ENCODE measurements at places on chromosomes 4 and X.

GRCh38 chr4:76881375-76881774, 16.6 kb downstream of the SOWAHB start:
- no peak for ATAC-seq

DNA sequence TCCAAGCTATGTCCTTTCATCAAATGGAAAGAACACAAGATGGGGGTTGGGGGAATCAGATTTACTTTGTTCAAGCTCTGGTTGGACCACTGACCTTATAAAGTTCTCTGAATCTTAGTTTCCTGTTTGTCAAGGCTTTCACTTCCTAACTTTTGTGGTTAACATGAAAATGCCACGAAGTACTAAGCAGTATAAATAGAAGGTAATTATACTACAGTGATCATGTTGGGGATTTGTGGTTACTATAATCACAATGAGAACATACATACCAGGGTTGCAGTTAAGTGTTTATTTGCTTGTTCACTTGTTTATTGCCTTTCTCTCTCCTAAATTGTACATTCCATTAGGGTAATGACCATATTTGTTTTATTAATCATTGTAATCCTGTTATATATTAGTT, 53.2 kb downstream of the SPRY1 start:
- ATAC-seq: peak; percentile 44

DNA sequence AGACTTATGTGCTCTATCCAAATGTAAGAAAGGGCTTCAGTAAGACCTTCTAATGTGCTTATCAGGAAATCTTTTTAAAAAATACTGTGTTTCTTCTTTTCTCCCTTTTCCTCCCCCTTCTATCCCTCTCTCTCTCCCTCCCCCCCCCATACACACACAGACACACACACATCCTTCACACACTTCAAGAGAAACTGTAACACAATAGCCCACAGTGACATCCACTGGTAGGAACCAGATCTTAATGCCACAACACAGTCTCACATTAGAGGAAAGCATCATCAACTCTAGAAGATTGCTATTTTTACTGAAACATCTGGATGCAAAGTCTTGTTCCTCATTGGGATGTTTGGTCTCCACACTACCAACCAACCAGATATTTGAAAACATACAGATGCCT, 4.6 kb downstream of the PCDH19 start:
- ATAC-seq: no peak

GRCh38 chrX:44735498-44735897, 108.3 kb upstream of the DUSP21 start:
- ATAC-seq: no peak

DNA sequence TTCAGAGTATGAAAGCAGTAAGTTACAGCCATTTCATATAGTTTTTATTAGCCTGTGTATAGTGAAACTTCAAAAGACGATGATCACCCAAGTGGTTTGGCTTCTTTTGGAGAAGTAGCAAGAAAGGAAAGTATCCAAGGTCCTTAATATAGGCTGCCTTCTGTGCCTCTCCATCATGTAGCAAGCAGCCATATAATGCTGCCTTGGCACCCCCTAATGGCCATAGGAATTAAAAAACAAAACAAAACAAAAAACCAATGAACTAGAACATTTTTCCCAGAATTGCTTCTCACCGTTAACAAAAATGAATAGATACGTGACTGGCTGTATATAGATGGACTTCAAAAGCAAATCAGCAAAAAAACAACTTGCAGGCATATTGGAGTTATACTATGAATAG, 18.9 kb downstream of the LAMP2 start:
- ATAC-seq: no peak

DNA sequence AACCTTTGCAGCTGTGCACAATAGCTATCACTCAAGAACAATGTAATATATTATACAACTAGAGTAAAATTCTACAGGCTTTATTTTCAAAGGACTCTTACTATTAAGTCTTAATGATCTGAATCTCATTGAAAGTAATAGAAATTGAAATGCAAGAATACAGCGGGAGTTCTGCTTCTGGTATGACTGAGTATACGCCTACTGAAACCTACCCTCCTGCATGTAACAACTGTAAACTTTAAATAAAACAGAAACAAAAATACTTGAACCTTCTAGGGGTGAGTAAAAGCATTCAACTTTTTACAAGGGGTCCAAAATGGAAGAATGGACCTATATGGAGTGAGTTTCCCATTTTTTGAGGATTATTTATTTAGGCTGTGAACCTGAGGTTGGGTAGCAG, 13.5 kb downstream of the DCHS2 start:
- ATAC-seq: no peak

DNA sequence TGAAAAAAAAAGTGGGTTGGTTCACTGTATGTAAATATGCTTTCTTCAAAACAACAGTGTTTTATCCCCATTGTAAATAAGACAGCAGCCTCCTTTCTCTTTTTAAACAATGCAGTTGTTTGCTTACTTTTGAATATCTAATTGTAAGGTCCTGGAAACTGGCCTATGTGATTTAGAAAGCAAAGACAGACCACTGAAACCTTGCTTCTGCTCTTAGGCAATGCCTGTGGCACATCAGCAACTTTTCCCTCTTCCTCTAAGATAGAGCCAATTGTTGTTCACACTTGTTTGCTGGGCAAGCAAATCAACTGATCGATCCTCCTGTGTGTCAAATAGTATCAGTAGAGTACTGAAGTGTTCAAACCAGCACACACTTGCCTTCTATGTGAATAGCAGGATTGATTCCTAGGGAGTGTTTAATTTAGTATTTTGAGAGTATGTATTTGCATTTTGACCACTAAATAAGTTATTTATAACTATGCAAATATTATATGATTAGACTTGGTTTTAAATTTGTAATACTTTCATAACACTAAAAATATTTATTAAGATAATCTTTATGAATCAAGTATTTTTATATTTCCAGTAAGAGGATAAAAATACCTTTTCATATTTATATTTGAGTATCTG, 55.4 kb upstream of the GRPR start:
- no peak for ATAC-seq

- ATAC-seq: no peak
Measured at GRCh38 chrX:68992821-68993397, 164.1 kb downstream of the EFNB1 start.

DNA sequence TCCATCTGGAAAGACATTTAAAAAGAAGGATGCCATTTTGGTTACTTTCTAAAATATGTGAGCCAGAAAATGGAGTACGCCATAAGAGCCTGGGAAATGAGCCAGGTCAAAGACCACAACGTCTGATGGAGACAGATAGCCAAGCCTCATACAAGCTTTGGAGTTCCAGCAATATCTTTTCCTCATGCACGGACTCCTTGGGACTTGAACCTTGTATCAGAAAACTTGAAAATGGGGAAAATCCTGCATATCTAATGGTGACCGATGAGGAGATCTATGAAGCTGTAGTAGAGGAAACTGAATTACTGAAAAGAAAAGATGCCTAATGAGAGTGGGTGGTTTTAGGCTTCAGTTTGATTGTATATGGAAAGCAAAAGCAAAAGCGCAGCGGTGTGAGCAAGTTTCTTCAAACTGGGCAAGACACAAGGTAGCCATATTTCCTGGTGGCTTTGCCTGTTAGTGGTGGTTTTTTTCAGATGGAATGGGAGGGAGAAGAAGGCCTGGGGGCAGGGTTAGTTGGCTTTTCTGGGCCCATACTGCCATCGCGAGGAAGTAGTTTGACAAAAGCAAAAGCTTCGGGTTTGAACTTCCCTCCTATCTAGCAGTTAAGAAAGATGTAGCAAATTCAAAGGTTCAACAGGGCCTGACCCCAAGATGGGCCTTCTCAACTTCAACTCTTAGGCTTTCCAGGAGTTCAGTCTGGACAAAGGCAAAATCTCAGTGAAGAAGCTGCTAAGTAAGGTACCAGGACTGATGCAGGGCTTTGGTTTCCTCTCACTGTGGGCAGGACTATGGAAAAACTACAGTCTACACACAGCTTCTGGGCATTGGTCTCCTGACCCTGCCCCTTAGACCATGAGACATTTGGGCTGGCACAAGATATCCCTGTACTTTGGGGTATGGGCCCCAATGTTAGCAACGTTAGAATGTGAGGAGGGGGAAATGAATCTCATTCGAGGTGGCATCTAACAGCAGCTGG, 210.0 kb upstream of the STK26 start:
- ATAC-seq: peak; percentile 86

DNA sequence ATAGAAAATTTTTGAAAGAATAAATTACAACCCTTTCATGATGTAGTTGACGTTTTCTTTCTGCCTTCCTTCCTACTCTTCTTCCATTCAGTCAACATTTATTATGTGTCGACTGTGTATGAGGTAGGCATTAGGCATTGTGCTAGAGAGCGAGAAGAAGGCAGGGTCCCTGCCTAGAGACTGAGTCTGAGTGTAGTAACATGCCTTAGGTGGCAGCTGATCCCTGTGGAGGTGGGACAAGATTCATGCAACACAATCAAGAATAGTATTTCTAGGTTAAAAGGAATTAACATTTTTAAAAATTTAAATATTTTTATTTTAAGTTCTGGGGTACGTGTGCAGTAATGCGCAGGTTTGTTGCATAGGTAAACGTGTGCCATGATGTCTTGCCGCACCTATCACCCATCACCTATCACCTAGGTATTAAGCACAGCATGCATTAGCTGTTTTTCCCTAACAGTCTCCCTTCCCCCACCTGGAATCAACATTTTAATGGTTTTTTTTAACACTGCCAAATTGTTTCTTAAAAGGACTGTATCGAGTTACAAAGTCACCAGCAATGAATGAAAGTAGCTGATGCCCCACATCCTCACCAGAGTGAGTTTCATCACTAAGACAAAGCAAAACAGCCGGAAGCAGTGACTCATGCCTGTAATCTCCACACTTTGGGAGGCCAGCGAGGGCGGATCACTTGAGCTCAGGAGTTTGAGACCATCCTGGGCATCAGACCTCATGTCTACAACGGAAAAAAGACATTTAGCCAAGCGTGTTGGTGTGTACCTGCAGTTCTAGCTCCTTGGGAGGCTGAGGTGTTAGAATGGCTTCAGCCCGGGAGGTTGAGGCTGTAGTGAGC, 84.0 kb downstream of the WWC2 start:
- peak; percentile 84 for ATAC-seq

- no peak for ATAC-seq
Measured at GRCh38 chr4:168790898-168791297, 219.2 kb downstream of the CBR4 start.

DNA sequence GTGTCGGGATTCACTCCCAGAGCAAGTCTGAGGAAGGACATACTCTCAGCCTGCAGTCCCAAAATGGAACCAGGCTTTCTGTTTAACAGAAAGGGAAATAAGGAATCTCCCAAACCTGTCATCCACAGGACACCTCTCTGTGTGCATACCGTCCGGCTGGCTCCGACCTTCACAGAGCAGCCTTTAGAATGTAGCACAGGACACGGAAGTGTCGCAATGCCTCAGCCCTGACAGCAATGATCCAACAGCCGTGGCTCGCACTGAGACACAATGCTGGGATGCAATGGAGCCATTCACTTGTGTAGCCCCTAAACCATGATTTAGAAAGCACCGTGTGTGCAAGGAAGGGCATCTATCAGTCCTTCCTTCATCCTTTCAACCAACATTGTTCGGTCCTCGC, 15.5 kb upstream of the HELT start:
- no peak for ATAC-seq

DNA sequence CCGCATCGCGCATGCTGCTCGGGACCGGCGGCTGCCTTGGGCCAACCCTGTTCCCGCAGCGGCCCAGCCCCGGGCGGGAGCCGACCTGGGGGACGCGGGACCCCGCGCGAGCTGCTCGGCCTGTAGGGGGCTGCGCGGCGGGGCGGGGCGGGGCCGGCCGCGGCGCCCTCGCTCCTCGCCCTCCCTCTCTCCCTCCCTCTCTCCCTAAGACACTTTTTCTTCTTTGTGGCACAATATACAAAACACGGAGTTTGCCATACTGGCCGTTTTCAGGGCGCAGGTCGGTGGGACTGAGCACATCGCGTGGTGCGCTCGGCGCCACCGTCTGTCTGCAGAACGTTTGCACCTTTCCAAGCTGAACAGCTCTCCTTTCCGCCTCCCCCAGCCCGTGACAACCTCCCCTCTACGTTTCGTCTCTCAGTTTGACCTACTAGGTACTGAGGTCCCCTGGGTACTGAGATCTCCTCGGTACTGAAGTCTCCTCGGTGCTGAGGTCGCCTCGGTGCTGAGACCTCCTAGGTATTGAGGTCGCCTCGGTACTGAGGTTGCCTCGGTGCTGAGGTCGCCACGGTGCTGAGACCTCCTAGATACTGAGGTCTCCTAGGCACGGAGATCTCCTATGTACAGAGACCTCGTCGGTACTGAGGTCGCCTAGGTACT, 261.1 kb upstream of the PLCXD1 start:
- ATAC-seq: peak; percentile 20

GRCh38 chrX:12329476-12329875, 191.2 kb downstream of the FRMPD4 start:
- ATAC-seq: no peak

GRCh38 chr4:124854968-124855367, 142.4 kb upstream of the ANKRD50 start:
- ATAC-seq: no peak

- no peak for ATAC-seq
Measured at GRCh38 chr4:5554376-5554775, 154.0 kb downstream of the EVC2 start.

GRCh38 chr4:142773505-142773904, 72.6 kb downstream of the INPP4B start:
- ATAC-seq: no peak

- no peak for ATAC-seq
Measured at GRCh38 chr4:3361896-3362295, 69.1 kb downstream of the RGS12 start.

DNA sequence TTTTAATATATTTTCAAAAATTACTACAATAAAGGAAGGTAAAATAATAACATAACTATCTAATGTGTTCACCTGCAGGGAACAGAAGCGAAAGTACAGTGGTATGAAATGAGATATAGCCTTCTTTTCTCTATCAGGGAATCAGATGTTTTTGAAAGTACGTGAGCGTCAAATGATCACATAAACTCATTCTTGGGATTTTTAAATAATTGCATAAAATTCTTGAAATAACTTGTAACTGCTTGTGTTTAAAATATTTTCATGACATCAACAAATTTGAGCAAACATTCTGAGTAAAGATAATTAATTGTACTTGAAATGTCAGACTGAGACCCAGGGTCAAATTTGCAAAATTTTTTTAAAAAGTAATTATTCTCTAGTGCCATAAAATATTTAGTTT, 193.5 kb upstream of the NEIL3 start:
- ATAC-seq: no peak

GRCh38 chrX:95718746-95719145, 965.9 kb upstream of the DIAPH2 start:
- ATAC-seq: no peak

- ATAC-seq: no peak
Measured at GRCh38 chr4:104938624-104939023, 208.1 kb upstream of the TET2 start.

GRCh38 chr4:147816382-147817254, 84.7 kb downstream of the ARHGAP10 start:
- no peak for ATAC-seq

- no peak for ATAC-seq
Measured at GRCh38 chr4:94544811-94545210, 93.1 kb downstream of the PDLIM5 start.

- ATAC-seq: no peak
Measured at GRCh38 chr4:53716471-53717063, 125.3 kb upstream of the LNX1 start.

DNA sequence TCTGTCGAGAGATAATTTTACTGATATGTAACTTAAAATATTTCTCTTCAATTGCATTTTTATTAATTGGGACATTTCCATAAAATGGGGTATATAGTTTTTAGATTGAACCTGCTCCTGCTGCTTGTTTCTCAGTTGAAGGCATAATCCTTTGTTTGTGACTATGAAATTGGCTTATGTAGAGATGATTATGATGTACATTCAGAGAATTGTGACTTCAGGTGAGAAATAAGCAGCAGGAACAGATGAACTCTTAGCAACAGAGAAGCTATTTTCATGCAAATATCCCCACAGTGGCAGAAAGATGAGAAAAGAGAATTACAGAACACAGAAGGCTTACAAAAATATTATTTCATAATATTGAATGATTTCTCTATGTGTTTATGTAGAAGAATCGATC, 1499.5 kb upstream of the ADGRL3 start:
- no peak for ATAC-seq
